ENCODE measurements at places on chromosomes 12 and 14.
A peak's percentile ranks its signal among the peaks of the same experiment; 100 is the strongest.

- no peak for DNase-seq
These were observed 1193.7 kb downstream of the GALC start for GRCh38 chr14:86799244-86799647.

DNA sequence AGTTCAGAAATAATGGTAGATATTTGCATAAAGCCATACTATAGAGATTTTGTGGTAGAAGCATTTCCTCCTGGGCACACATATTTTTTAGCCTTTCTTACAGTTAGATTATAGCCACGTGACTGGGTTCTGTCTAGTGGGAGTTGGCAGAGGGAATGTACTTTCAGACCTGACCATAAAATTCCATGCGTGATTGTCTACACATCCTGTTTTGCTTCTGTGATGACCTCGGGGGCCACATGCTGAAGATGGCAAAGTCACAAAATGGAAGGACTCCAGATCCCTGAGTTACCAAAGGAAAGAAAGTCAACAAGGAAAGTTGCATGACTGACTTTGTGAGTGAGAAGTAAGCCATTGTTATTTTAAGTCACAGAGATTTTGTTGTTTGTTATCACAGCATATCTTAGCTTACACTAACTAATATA, 14.6 kb upstream of the MIA2 start:
- no peak for DNase-seq

DNA sequence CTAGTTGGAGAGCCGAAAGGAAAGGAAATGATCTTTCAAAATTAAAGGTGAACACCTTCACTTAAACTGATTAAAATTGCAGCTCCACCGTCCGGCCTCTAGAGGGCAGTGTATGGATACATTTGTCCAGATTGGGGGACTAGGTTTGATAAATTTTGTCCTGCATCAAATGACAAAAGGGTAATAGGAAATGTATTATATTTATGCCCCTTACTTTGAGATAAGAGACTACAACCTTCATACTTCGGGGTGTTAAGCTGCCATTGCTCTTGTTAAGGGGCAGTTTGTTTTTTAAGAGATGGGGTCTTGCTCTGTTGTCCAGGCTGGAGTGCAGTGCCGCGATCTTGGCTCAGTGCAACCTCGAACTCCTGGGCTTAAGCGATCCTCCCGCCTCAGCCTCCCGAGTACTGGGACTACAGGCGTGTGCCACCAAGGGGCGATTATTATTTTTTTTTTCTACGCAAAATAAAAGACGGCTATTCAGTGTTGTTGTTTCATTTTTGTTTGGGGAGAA, 818 bp upstream of the SUOX start:
- DNase-seq, result peak; percentile 89

DNA sequence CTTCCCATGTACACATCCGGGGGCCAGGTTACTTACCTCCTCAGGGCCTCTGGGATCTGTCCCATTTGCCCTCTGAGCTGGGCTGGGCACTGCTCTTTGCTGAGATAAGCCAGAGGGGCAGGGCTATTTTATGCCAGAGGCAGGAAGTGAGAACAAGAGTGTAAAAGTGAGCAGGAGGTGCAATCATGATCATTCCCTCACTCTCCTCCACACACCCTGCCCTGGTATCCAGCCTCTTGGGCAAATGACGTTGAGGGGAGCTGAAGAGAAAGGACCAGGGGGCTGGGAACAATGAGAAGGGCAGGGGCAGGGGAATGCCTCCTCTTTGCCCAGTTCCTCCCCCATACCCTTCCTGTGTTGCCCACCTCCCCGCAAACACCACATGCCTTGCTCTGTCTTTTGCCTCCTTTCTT, 4.2 kb downstream of the LPAR5 start:
- peak; percentile 74 for DNase-seq

GRCh38 chr14:22388669-22389595, 200.1 kb downstream of the DAD1 start:
- DNase-seq, result no peak

GRCh38 chr12:121326996-121327674, 25.1 kb downstream of the ANAPC5 start:
- DNase-seq, result no peak

DNA sequence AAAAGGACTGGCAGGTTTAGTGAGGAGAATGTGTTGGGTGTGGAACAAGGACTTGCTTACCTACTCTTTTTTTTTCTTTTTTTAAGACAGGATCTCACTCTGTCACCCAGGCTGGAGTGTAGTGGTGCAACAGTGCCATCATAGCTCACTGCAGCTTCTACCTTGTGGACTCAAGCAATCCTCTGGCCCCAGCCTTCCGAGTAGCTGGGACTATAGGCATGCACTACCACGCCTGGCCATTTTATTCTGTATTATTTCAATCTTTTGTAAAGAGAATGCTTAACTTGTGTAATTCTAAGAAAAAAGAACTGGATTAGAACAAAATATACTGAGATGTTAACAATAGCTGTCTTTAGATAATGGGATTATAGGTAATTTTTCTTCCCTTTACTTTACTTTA, 1.9 kb upstream of the VRTN start:
- no peak for DNase-seq

- DNase-seq, result no peak
These were observed 31.2 kb downstream of the CCDC59 start for GRCh38 chr12:82326905-82327503.

- no peak for DNase-seq
These were observed 94.1 kb downstream of the PHETA1 start for GRCh38 chr12:111274777-111275176.

DNA sequence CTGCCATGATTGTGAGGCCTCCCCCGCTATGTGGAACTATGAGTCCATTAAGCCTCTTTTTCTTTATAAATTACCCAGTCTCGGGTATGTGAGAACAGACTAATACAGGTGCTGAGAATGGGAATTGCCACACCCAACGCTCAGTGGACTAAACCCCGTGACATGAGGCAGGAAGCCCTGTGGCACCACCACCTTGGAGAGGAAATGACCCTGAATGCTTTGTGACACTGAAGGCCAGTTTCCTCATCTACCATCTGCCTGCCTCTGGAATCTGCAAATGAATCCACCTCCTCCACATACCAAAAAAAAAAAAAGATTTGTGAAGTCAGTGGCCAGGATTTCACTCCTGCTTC, 41.6 kb downstream of the NT5DC3 start:
- no peak for DNase-seq

GRCh38 chr14:68564826-68565759, 227.8 kb downstream of the ZFP36L1 start:
- peak; percentile 68 for DNase-seq

DNA sequence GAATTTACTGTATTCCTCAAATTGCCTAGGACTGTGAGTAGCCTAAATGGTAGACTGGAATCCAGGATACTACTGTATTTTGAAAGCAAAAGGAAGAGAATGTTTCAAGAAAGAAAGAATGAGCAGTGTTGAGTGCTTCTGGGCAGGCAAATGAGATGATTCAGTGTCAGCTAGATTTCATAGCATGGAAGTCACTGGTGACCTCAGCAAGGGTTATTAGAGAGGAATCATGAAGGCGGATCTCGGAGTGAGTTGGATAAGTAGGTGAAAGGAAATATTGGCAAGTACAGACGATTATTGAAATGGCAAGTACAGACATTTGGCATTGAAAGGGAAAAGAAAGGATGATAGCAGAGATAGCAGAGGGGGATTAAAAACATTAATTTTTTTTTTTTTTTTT, 27.1 kb downstream of the VRK1 start:
- no peak for DNase-seq

DNA sequence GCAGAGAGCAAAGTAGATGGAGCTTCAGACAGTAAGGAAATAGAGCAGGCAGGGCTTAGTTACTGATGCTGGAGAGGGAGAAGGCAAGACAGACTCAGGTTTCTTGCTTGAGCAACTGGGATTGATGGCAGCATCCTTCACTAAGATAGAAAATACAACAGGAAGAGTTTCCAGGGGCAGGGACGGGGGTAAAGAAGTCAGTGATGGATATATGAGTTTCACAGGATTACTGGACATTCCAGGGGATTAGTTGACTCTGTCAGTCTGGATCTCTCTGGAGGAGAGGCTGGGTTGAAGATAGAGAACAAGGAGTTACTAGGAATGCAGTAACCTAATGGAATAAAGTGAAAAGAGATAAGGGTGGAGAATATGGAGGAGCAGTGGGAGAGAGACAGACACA, 74.5 kb upstream of the ATF1 start:
- DNase-seq, result no peak

GRCh38 chr12:50241178-50241577, 42.1 kb downstream of the LIMA1 start:
- DNase-seq, result no peak

DNA sequence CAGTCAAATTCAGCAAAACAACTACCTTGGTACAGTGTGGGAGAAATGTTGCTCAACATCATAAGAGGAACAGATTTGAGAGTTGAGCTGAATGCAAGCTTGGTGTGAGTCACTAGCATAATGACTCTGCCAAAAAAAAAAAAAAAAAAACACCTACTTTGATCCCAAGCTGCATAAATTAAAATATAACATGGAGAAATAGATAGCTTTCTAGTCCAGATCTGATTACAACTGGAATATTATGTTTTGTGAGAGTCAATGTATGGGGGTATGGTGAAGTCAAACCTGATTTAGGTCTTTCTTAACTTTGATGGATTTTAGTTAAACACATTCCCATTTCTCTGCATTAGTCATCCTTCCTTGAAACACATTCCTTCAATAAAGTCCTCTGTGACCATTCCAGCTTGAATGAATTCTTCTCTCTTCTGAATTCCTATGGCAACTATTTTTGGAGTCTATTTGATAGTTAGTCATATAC, 188.1 kb downstream of the SLC5A8 start:
- DNase-seq, result no peak

GRCh38 chr12:50739611-50740010, 24.3 kb upstream of the ATF1 start:
- no peak for DNase-seq

All from activated CD4-positive, alpha-beta T cell treated with anti-CD3 and anti-CD28 coated beads, Interleukin-2, amount 10 ng/mL, durations not matched to agents 24 days and 14 days (primary cell).